ENCODE measurements at places on chromosomes 7 and 10. TPM values are rescaled to one million over a fixed set of nuclear protein-coding genes. Genes with fewer than 3 reads are reported as not detected.

SPDYE9 gene
- total RNA-seq = not detected

NPFFR1 gene
- not detected for total RNA-seq

MMD2 gene
- total RNA-seq = not detected

IFIT2 gene
- total RNA-seq = not detected

OR2A7 gene
- 9.3 TPM for total RNA-seq

MUC3A gene
- 2.0 TPM for total RNA-seq

ACTR3C gene
- 2.3 TPM for total RNA-seq

C10orf71 gene
- not detected for total RNA-seq

LRIT1 gene
- not detected for total RNA-seq

SORCS3 gene
- 0.31 TPM for total RNA-seq

GJC3 gene
- total RNA-seq = 0.27 TPM

TMED4 gene
- 117 TPM for total RNA-seq

GRCh38 chr7:127996253-127997071 lies 34.8 kb downstream of the LRRC4 start:
- DNase-seq = no peak

DNA sequence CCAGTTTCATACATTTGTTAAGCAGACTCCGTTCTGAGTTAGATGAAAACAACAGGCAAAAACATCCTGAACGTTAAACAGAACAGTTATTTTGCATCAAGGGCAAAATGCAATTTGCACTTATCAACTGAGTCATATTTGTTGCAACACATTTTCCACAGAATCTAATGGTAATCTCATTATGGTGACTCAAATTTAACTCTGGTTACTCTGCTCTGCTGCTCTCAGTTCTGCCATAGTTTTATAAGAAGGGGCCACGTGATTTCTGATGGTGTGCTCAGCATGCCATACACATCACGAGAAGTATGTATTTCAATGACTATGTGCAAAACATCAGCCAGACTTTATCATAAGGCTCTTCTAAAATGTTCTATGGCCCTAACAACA lies 148.8 kb downstream of the CHCHD3 start:
- DNase-seq = no peak

GRCh38 chr10:67575532-67575931 lies 120.5 kb downstream of the CTNNA3 start:
- no peak for DNase-seq

DNA sequence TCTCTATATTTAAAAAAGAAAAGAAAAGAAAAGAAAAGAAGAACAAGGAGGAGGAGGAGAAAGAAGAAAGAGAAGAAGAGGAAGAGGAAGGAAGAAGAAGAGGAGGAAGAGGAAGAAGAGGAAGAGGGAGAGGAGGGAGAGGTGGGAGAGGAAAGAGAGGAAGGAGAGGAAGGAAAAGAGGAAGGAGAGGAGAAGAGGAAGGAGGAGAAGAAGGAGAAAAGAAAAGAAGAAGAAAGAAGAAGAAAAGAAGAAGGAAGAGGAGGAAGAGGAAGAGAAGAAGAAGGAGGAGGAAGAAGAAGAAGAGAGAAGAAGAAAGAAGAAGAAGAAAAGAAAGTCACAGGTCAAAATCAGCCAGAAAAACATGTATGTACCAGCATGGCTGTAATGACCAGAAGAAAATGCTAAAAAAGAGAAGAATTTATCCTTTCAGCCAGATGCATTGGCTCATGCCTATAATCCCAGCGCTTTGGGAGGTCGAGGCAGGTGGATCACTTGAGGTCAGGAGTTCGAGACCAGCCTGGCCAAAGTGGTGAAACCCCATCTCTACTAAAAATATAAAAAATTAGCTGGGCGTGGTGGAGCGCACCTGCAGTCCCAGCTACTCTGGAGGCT lies 5.3 kb upstream of the POR start:
- no peak for DNase-seq

GRCh38 chr7:93315896-93316295 lies 83.7 kb downstream of the VPS50 start:
- DNase-seq = no peak

- no peak for DNase-seq
Observed at GRCh38 chr7:158596309-158596708, 8.7 kb upstream of the PTPRN2 start.

DNA sequence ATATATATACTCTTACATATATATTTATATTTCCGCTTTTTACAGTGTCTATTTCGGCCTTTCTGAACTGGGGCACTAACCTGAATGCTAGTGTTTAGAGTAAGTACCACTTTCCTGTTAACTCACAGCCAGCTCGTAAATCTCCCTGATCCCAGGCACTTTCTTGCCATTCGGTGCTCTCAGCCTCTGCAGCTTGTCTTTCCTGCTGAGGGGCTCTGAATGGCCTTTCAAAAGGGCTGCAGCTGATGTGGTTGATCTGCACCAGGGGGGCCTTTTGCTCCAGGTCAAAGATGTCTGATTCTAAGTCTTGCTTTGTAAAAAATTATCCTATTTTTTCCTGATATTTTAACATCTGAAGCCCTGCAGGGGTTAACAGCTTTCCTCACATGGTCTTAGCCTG lies 25.5 kb upstream of the HPS1 start:
- no peak for DNase-seq

DNA sequence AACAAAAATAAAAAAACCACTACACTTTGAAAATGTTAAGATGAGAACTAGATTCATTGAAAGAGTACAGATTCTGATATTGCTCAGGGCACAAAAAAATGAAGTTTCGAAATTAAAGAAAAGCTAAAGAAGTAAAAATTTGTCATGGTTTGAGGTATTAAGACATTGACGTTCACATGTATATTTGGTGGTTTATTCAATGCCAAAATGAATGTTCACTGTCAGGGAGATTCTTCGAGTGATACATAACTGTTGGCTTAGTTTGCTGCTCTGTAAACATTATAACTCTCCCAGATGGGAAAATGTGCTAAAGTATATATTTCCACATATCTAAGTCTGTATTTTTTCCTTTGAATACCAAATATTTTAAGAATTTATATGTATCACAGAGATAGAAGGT lies 345.0 kb downstream of the SEMA3D start:
- no peak for DNase-seq

- DNase-seq = no peak
Observed at GRCh38 chr7:143492799-143493739, 15.4 kb downstream of the TAS2R41 start.

- no peak for DNase-seq
Observed at GRCh38 chr7:129559564-129559963, 52.0 kb upstream of the NRF1 start.

DNA sequence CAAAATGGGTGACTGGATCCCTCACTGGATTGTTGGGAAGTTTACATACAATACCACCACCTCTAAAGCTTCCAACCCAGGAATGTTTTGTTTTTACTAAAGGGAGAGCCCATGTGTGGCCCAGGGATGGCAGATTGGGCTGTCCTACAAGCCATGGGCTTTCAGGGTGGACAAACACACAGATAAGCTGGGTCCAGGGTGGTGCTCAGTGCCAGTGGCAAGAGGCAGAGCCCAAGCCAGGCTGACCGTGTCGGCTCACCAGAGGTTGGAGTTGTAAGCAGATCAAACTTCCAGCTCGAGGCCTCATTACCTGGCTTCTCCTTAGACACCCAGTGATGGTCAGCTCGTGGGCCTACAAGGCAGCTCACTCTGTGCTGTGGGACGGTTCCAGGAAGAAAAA lies 52.3 kb downstream of the CDH23 start:
- DNase-seq = no peak

- no peak for DNase-seq
Observed at GRCh38 chr10:16904639-16905061, 87.4 kb upstream of the RSU1 start.

DNA sequence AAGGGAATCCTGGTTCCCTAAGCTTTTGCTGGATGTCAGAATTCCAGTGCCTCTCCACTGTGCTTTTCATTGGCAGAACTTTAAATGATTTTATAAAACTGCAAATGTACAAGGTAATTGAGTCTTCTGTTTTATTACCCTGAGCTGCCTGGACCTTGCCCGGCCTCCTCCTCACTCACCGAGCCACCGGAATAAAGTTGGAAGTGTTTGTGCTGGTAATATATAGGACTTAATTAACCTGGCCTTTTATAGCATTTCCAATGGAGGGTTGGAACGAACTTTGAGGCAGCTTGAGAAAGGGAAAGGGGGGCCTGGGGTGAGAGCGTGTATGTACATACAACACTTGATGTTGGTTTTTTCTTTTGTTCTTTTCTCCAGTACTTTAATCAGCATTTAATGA lies 43.4 kb downstream of the ZNF503 start:
- DNase-seq = no peak

DNA sequence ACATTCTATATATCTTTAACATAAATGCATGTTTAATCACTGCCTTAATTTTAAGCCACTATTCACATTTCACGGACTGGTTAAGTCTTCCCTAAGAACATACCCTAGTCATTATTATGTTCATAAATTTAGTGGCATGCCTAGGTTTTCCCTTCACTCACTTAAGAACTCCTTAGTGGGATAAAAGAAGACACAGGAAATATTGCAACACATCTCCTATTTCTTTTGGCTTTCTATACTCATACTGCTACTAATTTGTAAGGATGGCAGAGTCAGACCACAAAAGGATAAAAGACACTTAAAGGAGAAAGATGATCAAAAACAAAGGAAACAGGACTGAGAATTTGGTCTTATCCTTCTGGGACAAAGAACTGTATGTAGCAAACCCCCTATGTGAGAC lies 951.4 kb downstream of the SORCS3 start:
- DNase-seq = no peak

GRCh38 chr10:73959484-73960243 lies 38.3 kb upstream of the VCL start:
- DNase-seq = no peak

- peak; percentile 43 for DNase-seq
Observed at GRCh38 chr10:104337985-104338735, at the start of gene ITPRIP. Gene ITPRIP (minus strand): TSS chr10:104338465. CDS start chr10:104316051, 22,414 bp downstream.

DNA sequence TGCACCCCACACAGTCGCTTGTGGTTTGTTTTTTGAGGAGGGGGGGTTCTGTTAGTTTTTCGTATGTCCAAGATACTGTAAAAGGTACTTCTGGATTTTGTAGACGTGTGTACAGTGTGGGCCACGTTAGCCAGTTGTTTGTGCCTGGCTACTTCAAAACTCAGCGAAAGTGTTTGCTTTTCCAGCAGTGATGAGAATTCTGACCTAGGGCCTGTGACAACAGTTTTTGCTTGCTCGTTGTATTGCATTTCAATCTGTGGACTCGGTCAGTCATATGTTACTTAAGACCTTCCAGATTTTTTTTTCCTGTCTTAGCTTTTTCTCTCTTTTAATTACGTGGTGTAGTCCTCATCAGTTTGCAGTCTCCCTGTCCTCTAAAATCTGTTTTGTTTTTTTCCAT lies 338.9 kb upstream of the GALNT17 start:
- DNase-seq = no peak
